ENCODE measurements at places on chromosomes 2 and 18.

- DNase-seq, result no peak
Observed at GRCh38 chr2:201965550-201965949, 68.1 kb upstream of the FZD7 start.

DNA sequence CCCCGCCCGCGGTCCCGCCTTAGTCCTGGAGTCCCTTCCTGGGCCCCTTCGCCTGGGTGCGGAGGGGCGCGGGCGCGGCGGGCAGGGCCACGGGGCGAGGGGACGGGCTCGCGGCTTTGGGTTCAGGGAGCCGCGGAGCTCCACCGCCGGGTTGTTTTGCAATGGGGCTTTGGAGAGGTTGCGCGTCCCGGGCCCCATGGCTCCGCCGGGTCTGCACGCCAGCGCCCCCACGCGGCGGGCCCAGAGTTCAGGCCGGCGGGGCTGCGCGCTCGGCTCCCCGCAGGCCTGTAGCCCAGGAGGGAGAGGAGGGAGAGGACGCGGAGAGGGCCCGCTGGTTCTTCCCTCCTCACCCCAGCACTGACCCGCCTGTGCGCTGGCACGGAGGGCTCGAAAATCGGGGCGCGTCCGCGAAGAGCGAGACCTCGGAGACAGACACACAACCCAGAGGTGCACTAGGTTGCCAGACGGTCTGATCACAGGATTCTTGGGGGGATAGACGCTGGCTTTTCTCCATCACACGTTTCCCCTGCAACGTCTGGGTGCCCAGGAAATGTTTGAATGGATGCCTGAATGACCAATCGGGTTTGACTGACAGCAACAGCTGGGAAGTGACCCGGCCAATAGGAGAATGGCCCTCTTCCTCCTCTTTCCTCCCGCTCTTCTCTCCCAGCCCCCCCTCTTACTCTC, 4.9 kb upstream of the SIX2 start:
- peak; percentile 88 for DNase-seq

- no peak for DNase-seq
Observed at GRCh38 chr18:25210622-25211021, 141.3 kb downstream of the ZNF521 start.

- no peak for DNase-seq
Observed at GRCh38 chr2:230890646-230891045, 25.9 kb downstream of the ITM2C start.

DNA sequence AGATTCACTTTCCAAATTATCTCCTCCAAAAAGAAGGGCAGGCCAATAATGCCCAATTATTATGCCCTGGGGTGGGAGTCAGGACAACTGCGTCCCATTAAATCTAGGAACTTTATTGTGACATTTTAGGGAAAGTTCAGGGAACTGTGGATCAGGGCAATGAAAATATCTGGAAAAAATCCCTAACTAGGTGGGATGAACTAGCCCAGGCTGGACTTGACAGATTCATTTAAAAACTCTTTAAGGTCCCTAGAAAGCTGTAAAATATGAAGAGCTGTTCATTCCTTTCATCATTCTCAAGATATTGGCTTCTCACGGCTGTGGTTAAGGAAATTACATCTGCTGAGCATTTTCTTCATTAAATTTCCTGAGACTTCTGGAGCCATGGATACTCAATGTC, 8.2 kb downstream of the CREG2 start:
- no peak for DNase-seq

DNA sequence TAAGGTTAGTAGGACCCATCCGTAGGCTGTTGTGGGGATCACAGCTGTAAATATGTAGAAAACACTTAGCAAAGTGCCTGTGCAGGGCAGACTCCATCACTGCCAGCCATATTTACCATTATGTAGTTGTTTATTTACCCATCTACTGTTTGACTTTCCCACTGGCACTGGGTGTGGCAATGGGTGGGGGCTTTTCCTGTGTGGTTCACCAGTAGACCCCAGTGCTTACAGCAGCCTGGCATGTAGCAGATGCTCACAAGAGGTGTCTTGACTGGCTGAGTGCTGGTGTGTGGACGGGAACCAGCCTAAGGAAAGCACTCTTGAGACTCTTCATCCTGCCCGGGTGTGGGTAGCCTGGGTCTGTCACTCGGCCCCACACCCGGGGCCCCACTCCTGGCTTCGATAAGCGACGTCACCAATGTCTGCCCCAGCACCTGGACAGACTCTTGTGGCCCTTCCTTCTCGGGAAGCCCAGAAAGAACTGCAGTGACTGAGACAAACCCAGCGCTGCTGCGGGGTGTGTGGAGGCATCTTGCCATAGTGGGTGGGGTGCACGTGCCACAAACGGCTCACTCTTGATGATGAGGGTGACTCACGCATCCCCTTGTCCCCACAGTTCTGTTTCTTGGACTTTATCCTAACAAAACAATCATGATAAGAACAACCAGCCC, 78.3 kb downstream of the HDAC4 start:
- no peak for DNase-seq

GRCh38 chr2:90076311-90076710, 1384.8 kb downstream of the RPIA start:
- no peak for DNase-seq

- DNase-seq, result peak; percentile 64
Observed at GRCh38 chr2:203759690-203760365, 53.4 kb downstream of the CD28 start.

DNA sequence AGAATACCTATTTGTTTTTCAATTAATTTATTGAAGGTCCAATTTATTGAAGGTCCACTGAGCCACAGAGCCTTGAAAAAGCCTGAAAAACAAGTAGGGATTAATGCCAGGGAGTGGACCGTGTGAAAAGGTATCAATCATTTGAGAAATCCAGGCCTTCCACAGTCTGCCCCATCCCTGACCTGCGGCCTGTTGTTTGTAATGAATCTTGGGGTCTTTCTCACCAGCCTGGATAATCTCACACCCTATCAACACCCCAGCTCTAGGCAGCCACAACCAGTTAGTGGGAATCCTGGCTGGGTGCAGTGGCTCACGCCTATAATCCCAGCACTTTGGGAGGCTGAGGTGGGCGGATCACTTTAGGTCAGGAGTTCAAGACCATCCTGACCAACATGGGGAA, 47.8 kb downstream of the TNFRSF11A start:
- no peak for DNase-seq
